ENCODE measurements at places on chromosomes 2 and 18. TPM values are rescaled to one million over a fixed set of nuclear protein-coding genes. Genes with fewer than 3 reads are reported as not detected.

- no peak for DNase-seq
Measured at GRCh38 chr2:170530803-170531564, 184.2 kb upstream of the SP5 start.

DNA sequence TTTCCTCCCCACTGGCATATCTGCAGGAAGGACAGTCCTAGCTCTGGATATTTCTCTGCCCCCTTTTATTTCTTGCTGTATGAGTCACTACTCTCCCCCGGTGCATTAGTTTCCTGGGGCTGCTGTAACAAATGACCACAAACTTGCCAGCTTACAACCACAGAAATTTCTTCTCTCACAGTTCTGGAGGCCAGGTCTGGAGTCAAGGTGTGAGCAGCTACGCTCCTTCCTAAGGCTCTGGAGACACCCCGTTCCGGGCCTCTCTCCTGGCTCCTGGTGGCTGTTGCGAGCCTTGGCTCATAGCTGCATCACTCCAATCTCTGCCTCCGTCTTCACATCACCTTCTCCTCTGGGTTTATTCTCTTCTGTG is 34.1 kb downstream of the PTPRM start:
- DNase-seq: no peak

DNA sequence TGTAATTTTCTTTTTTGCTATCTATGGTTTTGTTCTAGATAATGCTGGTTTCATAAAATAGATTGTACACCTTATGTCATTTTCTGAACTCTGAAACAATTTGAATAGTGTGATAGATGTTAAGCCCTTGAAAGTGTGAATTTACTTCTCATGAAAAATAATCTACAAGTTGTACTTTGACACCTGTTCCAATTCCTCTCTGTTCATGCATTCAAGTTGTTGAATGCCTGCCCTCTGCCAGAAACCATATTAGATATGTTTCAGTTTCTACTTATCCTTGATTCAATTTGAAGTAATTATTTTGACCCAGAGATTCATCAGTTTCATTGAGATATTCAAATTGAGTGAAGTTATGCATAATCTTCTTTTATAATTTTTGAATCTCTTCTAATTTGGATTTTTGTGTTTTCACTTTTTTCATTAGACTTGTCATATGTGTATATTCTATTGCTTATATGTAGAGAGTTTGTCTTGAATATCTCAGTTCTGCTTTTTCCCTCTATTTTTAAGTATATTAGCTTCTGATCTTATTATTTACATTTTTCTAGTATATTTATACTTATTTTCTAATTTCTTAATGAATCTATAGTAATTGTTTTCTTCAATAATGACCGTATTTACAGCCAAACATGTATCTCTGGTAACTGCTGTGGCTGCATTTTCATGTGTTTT is 143.3 kb upstream of the TACR1 start:
- DNase-seq: no peak

- DNase-seq: no peak
Measured at GRCh38 chr2:134139611-134140010, 114.3 kb upstream of the MGAT5 start.

DNA sequence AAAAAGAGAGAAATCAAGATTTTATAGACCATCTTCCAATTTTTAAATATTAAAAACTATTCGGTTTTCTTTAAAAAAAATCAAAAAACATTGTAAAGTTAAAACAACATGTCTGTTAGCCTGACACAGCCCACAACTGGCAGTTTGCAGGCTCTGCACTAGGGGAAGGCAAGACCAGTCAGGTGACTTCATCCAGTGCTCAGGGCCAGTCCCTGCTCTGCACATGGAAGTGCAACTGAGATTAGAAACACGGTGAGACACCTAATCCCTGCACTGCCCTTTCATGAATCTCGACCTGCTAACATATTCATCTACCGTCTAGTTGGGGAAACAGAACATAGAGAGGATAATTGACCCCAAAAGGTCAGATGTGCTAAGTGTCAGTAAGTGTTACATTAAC is 135.2 kb downstream of the BARD1 start:
- no peak for DNase-seq

DNA sequence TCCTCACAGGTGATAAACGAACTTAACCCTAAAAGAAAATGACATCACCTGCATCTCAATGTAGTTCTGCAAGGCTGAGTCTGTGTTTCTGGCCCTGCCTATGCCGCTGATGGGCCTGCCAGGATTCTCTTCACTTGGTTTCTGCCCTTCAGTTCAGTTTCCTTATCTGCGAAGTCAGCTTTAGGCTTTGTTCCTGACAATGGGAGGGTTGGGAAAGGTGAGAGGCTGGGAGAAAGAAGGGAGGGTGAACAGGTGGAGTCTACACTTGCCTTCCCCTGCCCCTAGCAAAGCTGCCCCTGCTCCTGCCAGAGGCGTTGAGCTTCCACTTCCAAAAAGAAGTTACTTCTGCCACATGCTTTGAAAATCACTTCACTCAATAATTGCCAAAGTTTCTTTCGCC is 124.0 kb upstream of the APCDD1 start:
- DNase-seq: no peak

GRCh38 chr2:64869126-64869525 is 120.1 kb upstream of the SLC1A4 start:
- no peak for DNase-seq

DNA sequence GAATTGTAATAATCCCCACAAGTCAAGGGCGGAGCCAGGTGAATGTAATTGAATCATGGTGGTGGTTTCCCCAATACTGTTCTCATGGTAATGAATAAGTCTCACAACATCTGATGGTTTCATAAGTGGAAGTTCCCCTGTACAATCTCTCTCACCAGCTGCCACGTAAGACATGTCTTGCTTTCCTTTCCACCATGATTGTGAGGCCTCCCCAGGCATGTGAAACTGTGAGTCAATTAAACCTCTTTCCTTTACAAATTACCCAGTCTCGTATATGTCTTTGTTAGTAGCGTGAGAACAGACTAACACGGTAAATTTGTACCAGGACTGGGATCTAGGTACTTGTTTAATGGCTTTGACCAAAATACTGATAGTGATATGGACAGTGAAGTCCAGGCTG is 744.3 kb upstream of the REG3G start:
- no peak for DNase-seq

DNA sequence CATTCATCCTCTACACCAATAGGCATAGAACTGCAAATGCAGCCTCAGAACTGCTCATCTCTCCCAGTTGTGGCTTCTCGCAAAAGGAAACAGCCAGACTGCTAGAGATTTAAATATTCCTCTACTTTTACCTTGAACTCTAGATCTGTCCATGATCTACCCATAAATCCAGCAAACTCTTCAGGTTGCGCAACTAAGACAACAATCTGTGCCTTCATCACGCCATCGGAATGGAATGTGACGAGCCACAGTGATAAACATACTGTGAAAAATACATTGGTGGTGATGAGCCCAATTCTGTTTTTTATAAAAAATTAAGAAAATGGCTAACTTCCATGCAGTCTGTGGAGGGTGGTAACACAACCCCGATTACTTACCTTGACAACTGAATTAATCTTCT is 626.7 kb downstream of the LRRTM4 start:
- DNase-seq: no peak

- no peak for DNase-seq
Measured at GRCh38 chr2:118049140-118049815, 35.4 kb upstream of the CCDC93 start.

DNA sequence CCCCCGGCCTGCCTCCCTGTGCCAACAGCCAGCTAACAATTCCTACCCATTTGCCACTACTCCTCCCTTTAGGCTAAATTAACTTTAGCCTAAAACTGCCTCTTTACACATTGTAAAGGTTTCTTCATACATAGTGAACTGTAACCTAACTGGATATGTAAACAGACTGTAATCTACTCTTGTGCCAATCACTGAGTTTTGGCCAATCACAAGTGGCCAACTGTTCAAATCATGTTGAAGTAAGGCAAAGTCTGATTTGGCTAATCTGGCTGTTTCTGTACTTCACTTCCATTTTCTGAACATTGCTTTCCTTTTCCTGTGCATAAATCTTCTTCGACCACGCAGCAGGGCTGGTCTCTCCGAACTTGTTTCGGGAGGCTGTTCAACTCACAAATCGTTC is 103.6 kb upstream of the LYPD6 start:
- DNase-seq: no peak

DNA sequence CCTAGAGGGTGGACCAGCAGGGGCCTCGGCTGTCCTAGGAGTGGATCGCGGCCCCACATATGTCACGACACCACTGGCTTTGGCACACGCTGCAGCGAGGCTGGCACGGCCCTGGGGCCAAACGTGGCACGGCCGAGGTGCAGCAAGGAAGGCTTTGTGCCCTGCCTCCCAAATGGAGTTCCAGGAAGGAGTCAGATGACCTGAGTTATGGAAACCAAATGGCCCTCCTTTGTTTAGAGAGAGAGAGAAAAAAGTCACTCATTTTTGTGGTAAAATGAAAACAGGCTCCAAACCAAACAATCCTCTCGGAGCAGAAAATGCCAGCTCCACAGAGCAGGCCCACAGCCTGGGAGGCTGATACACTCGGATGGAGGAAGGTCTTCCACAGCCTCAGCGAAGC is 105.6 kb downstream of the ANTXR1 start:
- no peak for DNase-seq

GRCh38 chr2:10449486-10449831 is 1.3 kb upstream of the ODC1 start:
- DNase-seq: no peak

- peak; percentile 82 for DNase-seq
Measured at GRCh38 chr18:80157708-80158343, 48.8 kb downstream of the ADNP2 start.

DNA sequence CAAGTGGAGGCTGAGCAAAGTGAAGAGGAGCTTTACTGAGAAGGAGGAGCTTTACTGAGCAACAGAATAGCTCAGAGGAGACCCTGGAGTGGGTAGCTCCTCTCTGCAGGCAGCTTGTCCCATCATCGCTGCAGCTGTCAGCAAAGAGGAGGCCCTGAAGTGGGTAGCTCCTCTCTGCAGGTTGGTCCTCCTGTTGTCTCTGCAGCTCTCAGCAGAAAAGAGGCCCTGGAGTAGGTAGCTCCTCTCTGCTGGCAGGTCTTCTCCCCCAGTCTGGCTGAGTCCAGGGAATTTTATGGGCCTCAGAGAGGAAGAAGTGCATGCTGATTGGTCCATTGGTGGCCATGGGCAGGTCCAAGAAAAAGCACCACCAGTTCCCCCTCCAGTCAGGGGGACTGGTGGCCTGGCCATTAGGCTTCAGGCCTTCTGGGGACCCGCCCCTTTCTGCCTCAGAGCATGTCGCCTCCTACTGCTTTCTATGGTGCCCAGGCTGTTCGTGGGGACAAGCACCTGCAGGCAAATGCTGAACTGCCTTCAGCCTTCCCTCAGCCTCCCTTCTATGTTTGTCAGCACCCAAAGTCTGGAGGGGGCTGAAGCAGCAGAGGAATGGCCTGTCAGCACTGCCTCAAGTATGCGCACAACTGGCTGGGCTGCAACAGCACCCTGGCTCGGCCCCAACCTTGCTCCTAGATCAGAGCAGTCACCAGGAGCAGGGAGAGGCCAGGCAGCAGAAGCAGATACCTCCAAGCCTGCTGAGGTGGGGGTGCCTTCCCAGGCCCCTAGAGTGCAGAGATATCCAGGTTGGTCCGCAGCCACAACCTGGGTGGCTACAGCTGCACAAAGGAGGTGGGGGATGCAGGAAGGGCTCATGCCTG is 5.9 kb downstream of the ZSCAN30 start:
- DNase-seq: no peak

- DNase-seq: peak; percentile 24
Measured at GRCh38 chr2:109031476-109032228, 42.6 kb upstream of the EDAR start.

DNA sequence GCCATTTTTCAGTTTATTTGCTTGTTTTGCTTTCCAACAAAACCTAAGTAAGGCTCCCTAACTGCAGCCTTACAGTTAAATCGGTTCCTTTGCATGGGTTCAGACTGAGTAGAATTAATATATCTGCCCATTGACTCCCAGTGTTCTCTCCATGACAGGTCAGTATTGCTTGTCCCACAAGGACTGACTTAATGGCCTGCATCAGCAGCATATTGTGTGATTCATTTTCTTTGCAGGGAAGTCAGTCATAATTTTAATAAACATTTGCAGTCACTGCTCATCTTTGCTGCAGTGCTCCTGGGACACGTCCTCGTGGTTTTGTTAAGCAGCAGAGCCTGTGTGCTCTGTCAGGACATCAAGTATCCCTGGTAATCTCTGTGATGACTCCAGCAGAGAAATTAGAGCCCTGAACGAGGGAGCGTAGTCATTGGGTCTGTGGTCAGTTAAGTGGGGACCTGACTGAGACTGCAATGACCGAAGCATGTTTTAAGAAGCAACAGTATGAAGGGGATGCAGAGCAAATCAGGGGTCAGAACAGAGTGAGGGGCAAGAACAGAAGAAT is 93.3 kb downstream of the CDH20 start:
- DNase-seq: no peak

DNA sequence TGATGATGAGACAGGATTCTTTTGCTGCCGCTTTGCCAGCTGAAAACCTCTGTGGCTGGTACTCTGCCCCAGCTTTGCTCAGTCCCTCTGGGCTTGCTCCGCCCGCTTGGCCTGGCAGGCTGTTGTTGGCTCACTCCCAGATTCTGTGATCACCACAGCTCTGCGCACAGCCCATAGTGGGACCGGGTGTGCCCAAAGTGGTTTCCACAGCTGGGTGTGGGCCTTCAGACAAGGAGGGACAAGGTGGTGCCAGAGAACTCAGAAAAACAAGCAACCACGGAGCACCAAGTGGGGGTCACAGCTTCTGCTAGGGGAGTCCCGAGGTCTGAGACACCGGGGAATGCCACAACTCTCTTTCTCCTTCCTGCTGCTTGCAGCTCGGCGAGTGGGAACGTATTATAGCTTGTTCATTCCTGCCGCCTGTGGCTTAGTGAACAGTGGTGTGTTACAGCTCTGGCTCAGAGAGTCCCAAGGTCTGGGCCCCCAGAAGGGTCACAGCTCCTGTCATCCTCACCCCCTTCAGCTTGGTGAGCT is 9.2 kb upstream of the KYNU start:
- DNase-seq: peak; percentile 56

- no peak for DNase-seq
Measured at GRCh38 chr18:9475643-9476591, 604 bp downstream of the RALBP1 start.

DNA sequence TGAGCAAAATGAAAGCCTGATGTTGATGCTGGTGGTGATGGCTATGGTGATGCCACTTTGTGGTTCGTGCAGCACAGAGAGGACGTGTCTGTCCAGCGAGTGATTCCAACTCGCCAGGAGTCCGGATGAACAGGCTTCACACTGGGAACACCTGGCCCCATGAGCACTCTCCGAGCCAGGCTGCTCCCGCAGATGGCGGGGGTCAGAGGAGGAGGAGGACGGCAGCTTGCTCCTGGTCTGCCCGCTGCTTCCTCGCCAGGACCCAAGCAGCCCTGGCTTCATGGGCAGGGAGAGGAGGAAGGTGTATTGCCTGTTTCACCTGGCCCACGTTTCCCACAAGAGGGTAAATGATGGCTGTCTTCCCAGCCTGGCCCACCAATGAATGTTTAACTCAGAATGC is 121.6 kb downstream of the MTCL1 start:
- no peak for DNase-seq

Gene CD8A
- 2.0 TPM for total RNA-seq

Gene SRD5A2
- total RNA-seq: not detected

Gene CKAP2L
- 0.19 TPM for total RNA-seq

Gene SAG
- total RNA-seq: not detected

Gene EFEMP1
- 8.9 TPM for total RNA-seq

Gene CYTIP
- total RNA-seq: 1.7 TPM

Gene MAP3K19
- not detected for total RNA-seq
